ENCODE measurements at places on chromosomes 3 and 15. TPM values are rescaled to one million over a fixed set of nuclear protein-coding genes. Genes with fewer than 3 reads are reported as not detected.

GRCh38 chr3:100737334-100737733, 28.0 kb downstream of the TFG start:
- no peak for DNase-seq

GRCh38 chr3:56131974-56132590, 336.2 kb downstream of the ERC2 start:
- no peak for DNase-seq

Gene MORC1
- total RNA-seq, result 0.14 TPM

DNA sequence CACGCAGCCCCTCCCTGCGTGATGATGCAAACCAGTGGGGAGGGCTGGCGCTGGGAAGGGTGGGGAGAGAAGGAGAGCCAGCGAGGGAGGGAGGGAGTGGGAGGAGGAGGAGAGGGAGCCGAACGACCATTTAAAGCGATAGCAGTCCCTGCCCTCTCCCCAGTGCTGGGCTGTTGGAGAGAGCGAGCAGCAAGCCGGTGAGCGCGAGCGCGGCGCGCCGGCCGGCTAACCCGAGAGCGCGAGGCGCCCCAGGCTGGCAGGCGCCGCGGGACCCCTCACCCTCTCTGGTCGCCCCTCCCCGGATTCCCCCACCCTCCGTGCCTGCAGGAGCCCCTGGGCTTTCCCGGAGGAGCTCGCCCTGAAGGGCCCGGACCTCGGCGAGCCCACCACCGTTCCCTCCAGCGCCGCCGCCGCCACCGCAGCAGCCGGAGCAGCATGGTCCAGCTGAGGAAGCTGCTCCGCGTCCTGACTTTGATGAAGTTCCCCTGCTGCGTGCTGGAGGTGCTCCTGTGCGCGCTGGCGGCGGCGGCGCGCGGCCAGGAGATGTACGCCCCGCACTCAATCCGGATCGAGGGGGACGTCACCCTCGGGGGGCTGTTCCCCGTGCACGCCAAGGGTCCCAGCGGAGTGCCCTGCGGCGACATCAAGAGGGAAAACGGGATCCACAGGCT, at the start of gene GRM7:
Gene GRM7 (plus strand): TSS at position 162 of the 671 bp plus-strand sequence.
- no peak for DNase-seq
